DMS153 (cell line): ENCODE measurements at places on chromosomes 4 and X.

GRCh38 chr4:124694946-124695598 is 17.5 kb downstream of the ANKRD50 start:
- no peak for DNase-seq

DNA sequence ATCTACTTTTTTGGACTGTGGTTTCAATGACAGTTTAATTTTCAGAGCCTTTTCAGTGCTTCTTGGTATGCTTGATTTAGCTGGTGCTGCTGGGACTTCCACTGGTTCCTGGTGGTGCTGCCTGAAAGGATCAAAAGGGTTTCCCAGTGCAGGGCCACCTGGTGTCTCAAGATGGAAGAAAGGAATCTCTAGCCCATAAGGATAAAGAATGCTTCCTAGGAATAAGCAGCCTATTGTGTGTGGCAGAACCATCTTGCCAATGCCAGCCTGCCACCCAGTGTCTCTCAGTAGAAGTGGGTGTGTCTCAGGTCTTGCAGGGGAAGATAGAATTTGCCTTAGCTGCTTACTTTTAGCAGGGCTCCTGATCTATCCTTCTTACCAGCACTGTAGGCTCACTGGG is 15.0 kb upstream of the RAI2 start:
- DNase-seq: no peak

DNA sequence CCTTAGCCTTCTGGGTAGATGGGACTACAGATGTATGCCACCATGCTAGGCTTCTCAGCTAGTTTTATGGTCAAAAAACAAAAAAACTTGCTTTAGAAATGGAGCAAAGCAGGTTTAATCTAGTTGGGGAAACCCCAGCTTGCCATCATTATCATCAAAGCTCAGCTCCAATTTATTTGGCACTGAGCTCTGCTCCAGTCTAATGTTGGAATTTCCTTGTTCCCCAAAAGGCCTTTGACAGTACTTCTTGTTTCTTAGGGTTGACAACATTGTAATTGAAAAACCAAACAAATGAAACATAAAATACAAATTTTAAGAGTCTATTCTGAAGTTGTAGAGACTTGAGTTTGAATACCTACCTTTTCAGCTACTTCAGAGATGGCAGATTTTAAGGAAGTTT is 48.0 kb downstream of the MRPL1 start:
- DNase-seq: no peak

DNA sequence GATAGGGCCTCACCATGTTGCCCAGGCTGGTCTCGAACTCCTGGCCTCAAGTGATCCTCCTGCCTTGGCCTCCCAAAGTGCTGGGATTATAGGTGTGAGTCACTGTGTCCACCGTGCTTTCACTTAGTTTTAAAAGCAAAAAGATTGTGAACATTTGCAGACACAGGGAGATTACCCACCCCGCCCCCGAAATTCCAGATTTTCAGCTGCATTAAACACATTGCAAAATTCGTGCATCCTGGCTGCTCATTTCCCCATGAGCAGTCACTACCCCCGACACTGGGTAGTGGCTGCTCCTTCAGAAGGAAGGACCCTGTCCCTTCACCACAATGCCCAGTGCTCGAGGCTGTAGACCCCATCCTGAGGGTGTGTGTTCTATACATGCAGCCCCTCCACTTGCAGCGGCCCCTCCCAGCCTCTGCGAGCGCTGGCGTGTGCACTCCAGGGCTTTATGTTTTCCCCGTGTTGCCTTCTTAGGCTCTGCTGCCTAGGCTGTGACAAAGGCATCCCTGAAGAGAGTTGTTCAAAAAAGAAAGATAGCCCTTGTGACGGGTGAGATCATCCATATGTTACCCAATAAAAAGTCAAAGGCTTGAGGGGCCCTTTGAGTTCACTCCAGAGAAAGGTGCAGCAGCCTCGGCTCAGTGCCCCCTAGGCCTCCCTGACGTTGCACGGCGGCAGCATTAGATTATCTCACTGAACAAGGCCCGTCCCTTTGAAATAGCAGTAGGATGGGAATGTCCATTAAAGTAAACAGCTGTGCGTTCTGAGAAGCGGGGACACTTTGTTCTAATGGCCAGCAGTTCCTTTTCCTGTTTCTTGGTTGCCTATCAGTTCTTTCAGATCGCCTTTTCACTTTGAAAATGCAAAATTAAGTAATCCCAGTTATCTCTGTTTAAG is 71.6 kb downstream of the SHROOM2 start:
- no peak for DNase-seq

DNA sequence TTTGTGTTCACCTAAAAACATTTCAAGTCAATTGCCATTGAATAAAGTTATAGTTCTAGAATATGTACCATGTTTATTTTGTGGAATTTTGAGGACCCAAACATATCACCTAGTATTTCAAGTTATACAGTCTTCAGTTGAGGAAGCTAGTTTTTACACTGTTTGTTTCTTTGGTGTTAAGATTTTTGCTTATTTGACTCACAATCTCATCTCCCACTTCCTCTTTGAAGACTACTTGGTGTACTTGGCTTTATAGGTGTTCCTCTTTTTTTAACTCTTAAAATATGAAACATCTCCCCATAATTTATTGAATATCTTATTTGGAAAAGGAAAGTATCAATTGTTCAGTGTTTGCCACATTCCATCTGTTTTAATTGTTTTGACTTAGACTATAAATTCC is 675.4 kb downstream of the RAPGEF2 start:
- no peak for DNase-seq

- DNase-seq: no peak
Measured at GRCh38 chr4:122718281-122718680, 14.2 kb upstream of the BBS12 start.

- no peak for DNase-seq
Measured at GRCh38 chr4:94345266-94345665, 2.6 kb upstream of the HPGDS start.
